ENCODE measurements at places on chromosomes 16 and 17.

DNA sequence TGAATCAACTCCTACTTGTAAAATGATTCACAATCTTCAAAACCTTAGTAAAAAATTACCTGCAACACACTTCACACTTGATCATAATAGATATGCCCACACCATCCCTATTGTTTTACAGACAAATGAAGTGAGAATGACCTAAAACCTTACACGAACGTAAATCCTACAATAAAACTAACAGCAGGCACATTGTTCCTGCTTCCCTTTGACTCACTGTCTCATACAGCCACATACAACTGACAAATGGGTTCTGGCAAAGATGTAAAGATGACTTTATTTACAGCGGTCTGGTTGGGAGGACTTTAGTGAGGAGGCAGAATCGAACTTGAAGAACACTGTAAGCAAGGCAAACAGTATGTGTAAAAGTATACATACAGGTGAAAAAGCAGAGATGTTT lies 188.7 kb downstream of the MYO1D start:
- DNase-seq, result no peak

GRCh38 chr17:4516735-4517134 lies 18.1 kb downstream of the SPNS2 start:
- DNase-seq, result no peak

DNA sequence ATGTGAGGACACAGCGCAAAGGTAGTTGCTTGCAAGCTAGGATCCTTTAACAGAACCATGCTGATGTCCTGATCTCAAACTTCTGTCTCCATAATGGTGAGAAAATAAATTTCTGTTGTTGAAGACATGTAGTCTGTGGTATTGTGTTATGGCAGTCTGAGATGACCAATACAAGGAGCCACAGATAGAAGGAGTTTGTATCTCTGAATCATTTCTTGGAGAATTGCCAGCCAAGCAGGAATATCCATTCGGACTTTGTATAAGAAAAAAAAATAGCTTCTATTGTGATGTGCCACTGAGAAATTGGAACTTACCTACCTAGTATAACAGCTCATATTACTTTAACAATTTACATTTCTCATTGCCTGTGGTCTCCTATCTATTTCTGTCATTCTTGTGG lies 447.6 kb upstream of the CA10 start:
- DNase-seq, result no peak

DNA sequence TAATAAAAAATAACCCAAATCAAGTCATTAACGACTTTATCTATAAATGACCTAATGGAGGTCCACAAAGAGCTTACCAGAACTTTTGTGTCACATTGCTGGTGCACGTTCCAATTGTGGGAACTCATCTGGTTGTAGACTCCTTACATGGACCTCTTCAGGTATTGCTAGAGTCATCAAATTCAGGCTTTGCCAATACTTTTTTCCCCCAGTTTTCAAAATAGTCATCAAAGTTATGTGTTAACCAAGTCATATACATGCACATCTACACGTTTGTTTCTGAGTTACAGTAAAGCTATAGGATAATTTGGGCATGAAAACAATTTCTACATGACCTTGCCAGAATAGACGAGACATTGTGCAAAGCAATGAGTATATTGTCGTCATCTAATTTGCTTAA lies 76.2 kb upstream of the ADAMTS18 start:
- no peak for DNase-seq

DNA sequence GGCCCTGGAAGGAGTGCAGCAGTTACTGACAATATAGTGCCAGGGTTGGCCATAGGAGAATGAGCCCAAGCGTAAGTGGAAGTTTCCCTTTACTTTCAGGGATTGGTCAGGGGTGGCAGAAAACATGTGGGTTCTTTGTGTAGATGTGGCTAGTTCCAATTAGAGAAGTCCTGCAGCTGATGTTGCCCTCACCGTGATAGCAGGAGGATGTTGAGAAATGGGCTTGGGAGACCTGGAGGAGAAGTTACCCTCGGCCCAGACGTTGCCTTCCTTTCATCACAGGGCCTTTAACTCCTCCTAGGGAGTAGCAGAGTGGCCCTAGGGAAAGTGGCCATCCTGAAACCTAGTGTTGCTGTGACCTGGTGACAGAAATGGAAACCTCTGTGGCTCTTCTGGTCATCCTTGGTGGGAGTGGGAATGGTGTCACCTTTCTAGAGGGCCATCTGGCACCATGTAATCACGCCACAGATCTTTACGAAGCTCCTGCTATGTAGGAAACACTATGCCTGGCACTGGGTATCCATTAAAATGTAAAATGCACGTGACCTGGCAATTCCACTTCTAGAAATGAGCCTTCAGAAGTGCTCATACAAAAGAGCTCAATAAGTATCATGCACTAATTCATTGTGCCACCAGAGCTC lies 6.7 kb downstream of the TMEM92 start:
- no peak for DNase-seq

GRCh38 chr16:4970010-4970409 lies 11.9 kb downstream of the SEC14L5 start:
- DNase-seq, result no peak

GRCh38 chr16:10312784-10313724 lies 72.8 kb upstream of the ATF7IP2 start:
- no peak for DNase-seq

- DNase-seq, result no peak
Measured at GRCh38 chr17:55303701-55304145, 39.0 kb downstream of the HLF start.

GRCh38 chr16:5478036-5478435 lies 380.4 kb upstream of the EEF2KMT start:
- no peak for DNase-seq

GRCh38 chr17:39231091-39231561 lies 5.4 kb upstream of the STAC2 start:
- no peak for DNase-seq

- no peak for DNase-seq
Measured at GRCh38 chr17:4969551-4970173, 2.0 kb upstream of the SPAG7 start.

GRCh38 chr17:44648963-44649362 lies 7.3 kb upstream of the MEIOC start:
- DNase-seq, result no peak

GRCh38 chr17:9356488-9356911 lies 219.1 kb downstream of the STX8 start:
- DNase-seq, result no peak

GRCh38 chr17:35065880-35066279 lies 2.4 kb upstream of the RFFL start:
- DNase-seq, result no peak

GRCh38 chr17:27473190-27473747 lies 17.0 kb downstream of the KSR1 start:
- DNase-seq, result no peak

DNA sequence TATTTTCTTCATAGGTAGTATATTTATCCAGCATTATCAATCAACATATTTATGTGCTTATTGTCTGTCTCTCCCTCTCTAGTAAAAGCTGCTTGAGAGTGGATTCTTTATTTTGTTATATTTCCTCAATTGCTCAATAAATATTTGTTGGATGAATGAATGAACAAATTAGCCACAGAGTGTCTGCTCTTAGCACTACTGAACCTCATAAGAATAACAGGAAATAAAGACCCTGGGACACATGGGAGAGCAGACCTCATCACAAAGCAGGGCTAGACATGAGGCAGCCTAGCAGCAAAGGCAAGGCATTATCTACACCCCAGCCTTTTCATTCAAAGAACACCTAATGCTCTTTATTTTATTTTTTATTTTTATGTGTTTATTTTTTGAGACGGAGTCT lies 34.9 kb upstream of the TANC2 start:
- DNase-seq, result no peak

DNA sequence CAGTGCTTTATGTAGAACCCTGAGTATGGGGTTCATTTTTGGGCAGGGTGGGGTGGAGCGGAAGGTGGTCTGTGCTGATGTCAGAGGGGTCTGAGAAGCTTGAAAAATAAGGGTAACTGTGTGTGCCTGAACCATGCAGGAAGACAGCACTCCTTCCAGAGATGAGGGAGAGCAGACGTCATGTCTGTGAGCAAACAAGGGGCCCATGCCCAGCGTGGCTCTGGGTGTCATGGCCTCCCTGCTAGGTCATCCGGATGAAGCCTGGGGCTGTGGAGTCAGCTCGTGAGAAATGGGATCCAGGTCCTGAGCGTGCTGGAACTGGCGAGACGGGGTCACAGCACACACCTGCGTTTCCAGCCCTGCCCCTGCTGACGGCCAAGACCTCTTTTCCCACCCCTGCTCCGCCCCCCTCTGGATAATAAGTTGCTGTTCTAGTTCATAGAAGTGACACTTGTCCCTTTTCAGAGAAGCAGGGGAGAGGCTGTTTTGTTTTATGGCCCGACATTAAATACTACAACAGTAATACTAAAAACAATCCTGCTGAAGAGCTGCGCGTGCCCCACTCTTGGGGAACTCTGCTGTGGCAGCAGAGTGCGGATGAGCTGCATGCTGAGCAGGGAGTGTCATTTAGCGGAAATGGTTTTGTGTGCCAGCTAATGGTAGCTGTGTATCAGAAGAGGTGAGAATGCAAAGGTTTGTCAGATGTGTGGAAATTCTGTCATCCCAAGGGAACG lies 92.6 kb downstream of the RPTOR start:
- no peak for DNase-seq

- DNase-seq, result no peak
Measured at GRCh38 chr16:11242658-11243057, 13.3 kb downstream of the SOCS1 start.

DNA sequence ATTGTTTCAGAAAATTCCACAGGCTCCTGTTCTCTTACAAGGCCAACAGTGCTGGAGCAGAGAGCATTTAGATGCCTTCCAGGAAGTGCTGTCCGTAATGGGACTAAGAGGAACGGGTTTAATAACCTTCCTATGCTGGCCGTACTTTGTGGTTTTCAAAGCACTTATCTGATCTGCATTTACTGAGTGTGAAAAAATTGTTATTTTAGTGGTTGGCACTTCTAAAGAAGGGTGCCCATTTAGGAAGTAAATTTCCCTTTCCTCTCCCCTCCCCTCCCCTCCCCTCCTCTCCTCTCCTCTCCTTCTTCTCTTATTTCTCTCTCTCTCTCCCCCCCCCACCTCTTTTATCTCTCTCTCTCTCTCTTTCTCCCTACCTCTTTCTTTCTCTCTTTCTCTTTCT lies 72.0 kb upstream of the DNAJA2 start:
- no peak for DNase-seq

DNA sequence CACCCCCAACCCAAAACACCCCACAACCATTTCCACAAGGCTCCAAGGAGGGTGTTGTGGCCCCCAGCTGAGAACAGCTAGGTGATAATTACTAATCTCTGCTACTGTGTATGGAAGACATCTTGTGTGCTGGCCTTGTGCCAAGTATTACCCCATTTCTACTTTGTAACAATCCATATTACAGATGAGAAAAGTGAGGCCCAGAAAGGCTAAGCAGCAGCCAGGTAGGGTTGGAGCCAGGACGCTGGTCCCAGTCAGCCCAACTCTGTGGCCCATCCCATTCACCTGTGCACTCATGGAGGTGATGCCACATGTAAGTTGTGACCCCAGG lies 12.4 kb upstream of the PEMT start:
- DNase-seq, result no peak

DNA sequence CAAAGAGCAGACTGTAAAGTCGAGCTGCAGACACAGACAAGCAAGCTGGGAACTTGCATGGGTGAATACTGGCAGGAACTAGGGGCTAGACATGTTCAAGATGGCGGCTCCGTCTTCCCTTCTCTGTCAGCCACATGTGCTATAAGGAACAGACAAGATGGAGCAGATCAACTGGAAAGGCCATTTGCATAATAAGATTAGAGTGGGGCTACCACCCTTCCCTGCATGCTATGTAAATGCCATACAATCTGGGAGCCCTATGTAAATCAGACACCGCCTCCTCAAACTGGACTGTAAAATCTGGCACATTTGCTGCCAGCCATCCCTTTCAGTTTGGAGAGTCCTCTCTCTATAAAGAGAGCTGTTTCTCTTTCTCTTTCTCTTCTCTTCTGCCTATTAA lies 640.1 kb upstream of the CDH8 start:
- no peak for DNase-seq

- DNase-seq, result no peak
Measured at GRCh38 chr17:46984892-46985291, 5.8 kb upstream of the RPRML start.

DNA sequence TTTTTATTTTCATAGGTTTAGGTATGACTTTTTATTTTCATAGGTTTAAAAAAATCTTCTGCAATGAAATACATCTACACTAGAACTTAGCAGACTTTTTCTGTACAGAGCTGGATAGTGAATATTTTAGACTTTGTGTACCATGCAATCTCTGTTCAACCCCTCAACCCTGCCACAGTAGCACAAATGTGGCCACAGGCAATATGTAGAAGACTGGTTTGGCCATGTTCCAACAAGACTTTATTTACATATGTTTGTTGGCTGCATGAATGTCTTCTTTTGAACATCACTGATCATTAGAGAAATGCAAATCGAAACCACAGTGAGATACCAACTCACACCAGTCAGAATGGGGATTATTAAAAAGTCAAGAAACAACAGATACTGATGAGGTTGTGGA lies 229.2 kb downstream of the SHISA9 start:
- no peak for DNase-seq

DNA sequence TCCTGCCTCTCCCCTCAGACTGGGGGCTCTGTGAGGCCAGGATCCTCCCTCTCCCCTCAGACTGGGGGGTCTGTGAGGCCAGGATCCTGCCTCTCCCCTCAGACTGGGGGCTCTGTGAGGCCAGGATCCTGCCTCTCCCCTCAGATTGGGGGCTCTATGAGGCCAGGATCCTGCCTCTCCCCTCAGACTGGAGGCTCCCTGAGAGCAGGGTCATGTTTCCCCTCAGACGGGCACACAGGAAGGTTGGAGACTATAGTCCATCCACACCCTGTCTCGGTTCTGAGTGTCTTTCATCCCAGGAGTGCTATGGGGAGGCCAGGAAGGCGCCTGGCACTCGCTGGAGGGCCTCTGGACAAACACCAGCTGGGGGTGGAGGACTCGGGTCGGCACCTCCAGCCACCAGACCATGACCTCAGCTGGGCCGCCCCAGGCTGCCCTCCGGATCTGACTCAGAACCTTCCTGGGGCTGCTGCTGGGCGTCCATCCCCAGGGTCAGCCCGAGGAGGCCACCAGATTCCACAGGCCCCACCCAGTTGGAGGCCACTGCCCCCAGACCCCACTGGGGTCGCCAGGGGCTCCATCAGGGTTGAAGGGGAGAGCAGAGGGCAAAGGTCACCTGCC lies 21.9 kb upstream of the DLX4 start:
- no peak for DNase-seq

DNA sequence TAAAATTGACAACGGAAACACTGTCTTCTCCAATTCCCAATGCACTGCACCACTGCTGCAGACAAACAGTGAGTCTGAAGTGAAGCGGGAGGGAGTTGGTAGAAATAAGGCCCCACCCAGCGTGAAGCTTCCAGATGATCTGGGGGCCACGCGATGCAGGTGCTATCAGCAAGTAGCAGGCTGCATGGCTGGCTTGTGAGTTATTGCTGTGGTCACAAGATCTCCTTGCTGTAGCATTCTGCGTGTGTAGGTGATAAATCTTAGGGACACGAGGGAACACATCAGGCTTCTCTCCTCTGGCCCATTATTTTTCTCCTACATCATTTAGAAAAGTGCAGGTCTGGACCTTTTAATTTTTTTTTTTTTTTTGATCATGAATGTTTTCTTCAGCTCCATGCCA lies 407.6 kb downstream of the TMEM114 start:
- DNase-seq, result no peak

GRCh38 chr17:10183931-10184930 lies 14.2 kb downstream of the GAS7 start:
- DNase-seq, result no peak

- no peak for DNase-seq
Measured at GRCh38 chr16:700684-701584, 4.7 kb downstream of the FBXL16 start.
